ENCODE measurements at places on chromosomes 3 and 15.

DNA sequence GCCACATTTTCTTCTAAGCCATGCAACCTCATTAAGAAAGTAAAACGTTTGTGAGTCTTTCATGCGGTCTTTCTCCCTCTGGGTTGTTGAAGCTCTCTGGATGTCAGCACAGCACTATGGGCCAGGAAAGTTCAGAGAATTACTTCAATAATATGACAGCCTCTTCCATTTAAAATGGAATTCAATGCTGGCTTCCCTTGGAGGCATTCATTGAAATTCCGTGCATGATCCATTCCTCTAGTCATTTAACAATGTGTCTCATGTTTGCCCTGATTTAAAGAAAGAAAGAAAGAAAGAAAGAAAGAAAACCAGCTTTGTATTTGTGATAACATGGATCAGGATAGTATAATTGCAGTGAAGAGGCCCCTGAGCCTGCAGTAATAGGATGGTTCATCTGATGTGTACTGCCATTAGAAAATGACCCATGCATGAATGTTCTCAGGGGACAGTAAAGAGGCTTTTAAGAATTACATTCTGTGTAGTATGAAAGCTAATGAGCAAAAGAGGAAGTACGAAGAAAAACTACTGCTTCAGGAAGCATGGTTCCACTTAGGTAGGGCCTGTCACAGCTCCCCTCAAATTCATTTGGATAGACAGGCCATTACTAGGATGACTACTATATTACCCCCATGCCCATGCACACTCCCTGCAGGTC is 146.0 kb downstream of the ARPP21 start:
- DNase-seq = no peak

GRCh38 chr3:140384028-140384771 is 293.7 kb upstream of the TRIM42 start:
- DNase-seq = no peak

DNA sequence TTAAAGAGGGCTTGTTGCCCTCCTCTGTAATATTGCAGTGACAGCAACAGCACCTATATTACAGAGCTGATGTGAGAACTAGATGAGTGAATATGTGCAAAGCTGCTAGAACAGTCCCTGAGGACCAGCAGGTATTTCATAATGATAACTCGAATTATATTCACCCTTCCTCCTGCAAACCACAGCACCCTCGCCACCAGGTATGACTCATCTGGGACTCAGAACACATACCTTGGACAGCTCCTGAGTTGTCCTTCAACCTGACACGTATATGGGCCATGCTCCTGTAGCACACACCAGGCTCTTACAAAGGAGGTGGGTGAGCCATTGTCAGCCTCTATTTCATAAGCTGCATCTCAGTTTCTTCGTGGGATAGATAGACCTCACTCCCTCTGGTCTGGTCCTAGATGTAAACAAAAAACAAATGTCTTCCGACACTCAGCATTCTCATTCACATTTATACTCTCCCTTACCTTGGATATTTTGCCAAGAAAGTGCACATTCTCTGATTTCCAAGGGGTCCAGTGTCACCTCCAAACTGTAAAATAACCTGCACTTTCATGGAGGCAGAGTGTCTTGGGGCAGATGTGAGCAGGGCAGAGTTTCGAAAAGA is 124.5 kb downstream of the TLE3 start:
- peak; percentile 91 for DNase-seq

DNA sequence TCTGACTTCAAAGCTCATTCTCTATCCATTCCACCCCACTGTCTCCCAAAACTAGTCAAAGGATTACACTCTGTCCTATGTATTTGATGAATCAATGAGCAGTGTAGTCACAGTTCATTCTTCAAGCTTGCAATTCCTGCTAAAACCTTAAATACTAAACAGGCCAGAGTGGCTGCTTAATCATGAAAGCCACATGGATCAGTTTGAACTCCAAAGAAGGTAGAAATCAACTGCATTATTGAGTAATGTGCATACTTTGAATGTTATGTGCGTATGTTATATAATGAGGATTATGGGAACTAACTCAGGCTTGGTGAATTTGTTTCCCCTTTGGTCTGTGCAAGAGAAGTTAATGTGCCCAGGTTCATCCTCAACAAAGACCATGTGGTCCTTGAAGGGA is 45.4 kb downstream of the PRICKLE2 start:
- no peak for DNase-seq
